Activated CD4-positive, alpha-beta T cell treated with anti-CD3 and anti-CD28 coated beads for 4 hours (primary cell): ENCODE measurements at places on chromosomes 2 and 18.
A peak's percentile ranks its signal among the peaks of the same experiment; 100 is the strongest.

DNA sequence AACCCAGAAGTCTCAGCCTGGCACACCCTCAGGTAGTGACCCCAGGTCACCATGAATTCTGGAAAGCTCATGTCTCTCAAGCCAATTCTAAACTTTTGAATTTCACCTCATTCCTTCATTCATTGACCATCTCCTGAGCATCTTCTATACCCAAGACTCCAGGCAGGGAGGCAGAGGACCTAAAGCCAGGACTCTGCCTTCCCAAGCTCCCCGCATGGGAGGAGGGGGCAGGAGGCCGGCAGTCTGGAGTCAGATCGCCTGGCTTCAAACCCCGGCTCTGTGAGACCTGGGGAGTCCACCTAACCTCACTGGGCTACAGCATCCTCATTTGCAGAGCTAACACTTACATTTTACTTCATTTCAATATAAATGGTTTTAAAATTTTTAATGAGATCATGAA lies 59.0 kb downstream of the SMAD7 start:
- no peak for DNase-seq

- no peak for DNase-seq
Observed at GRCh38 chr2:75787532-75788132, 76.9 kb upstream of the GCFC2 start.

DNA sequence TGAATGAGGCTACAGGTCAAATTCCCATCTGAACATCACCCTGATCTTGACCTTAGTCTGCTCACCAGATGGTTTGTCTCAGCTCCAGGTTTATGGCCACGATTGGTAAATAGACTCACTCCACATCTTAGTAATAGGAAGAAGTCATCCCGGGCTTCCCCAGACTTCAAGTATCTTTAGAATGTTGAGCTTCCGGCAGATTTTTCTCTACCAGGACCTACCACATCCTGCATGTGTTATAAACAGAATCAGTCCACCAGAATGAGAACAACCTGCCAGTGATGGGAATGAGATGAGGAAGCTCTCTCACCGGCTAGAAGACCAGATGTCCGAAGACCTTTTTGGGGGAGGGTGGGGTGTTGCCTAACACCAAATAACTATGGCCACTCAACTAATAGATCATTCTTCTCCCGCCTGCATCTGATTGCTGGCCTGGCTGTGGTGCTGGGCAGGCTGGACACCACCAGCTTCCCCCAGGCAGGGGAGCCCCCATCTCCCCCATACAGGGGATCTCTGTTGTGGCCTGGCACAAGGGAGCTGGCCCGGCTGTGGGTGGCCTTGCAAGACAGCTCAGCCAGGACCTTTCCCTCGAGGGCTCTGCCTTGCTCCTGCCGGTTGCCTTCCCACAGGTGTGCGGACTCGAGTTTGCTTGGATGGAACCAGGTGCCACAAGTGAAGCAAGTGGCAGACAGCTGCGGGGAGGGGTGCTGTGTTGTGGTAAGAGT lies 88.5 kb downstream of the SH3RF3 start:
- DNase-seq: no peak

DNA sequence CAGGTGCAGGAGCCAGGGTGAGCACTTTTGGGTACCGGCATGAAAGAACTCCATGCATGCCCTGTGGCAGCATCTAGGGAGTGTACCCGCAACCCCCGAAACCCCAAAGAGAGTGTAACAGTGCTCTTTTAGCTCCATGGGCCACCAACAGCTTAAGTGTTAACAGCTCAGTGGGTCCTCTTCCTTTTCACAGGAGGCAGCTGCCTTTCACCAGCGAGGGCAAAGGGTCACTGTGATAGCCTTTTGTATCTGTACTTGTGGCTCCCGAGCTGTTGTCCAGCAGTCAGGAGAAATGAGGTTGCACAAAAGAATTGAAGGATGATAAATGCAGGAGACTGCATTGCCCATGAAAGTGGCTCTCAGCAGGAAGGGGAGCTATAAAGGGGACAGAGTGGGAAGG lies 1166.3 kb upstream of the ACVR2A start:
- DNase-seq: no peak

DNA sequence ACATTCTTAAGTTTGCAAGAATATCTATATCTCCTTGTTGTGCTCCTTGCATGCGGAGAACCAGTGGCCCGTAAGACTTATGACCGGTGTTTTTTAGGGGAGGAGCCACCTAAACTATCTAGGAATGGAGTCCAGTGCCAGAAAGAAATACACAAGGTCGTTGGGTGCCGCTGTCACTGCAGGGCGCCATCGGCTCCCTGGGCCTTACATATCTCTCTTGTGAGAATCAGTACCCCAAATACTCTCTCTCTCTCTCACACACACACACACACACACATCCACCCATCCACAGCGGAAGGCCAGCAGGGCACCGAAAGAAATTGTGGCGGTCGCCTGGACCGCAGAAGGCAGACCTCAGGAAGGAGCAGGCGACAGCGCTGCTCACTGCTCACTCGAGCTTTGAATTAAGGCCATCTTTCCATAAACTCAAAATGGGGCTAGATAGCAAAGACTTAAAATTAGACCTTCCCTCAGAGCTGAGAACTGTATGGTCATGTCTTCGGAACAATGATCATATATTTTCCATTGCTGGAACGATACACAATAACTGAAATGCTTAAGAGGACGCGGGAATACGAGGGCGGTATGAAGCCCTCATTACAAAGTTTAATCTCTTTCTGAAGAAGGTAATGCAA lies 10.4 kb downstream of the NR4A2 start:
- DNase-seq: no peak

GRCh38 chr18:46397174-46397573 lies 259.8 kb downstream of the LOXHD1 start:
- DNase-seq: no peak

DNA sequence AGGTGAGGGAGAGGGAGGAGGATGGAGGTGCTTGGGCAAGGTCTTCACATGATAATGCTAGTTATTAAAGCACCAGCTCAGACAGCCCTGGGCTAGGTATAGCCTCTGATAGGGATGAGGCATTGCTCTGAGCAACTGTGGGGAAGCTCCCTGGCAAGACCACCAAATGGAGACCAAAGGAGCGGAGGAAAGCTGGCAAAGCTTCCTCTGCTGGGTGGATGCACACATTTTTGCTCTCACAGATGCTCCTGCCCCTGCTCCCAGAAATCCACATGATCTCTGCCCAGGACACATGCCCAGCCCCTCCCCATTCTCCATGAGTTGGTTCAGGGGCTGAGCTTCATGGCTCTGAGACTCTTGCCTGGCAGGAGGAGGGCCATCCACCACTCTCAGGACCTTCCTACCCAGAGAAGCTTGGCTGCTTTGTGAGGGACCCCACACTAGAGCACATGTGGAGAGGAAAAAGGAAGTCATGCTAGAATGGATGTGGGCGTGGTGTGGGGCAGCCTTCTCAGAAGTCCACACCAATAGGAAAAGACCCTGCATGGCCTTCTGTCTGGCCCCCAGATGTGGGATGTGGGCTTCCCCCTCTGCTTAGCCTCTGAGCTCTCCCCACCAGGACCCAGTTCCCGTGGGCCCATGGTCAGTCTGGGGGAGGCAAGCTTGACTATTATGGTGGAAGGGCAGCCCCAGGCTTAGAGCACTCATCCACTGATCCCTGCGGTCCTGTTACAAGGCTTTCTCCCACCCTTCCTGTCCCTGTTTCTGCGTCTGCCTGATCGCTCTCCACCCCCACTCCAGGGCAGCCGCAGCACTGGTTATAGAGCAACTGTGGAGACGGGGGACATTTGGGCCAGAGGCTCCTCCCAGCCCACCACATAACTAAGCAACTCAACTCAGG lies 10.5 kb upstream of the CYP26B1 start:
- DNase-seq: no peak

- DNase-seq: no peak
Observed at GRCh38 chr2:191497822-191498221, 180.1 kb upstream of the NABP1 start.

DNA sequence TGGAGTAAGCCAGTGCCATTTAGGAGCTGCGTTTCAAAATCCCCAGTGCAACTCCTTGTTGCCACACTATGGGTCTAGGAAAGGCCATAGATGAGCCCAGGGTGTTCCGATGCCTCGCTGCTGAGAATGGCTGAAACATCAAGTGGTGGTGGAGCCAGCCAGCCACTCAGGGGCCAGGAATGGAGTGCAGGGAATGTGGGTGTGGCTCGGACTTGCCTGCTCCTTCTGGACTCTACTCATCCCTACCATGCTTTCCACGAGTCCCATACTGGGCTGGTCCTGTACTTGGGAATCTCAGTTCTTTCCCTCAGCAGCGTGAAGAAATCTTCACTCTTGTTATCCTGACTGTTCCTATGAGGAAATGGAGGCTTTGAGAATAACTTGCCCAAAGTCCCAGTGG lies 143.5 kb downstream of the INSIG2 start:
- no peak for DNase-seq

DNA sequence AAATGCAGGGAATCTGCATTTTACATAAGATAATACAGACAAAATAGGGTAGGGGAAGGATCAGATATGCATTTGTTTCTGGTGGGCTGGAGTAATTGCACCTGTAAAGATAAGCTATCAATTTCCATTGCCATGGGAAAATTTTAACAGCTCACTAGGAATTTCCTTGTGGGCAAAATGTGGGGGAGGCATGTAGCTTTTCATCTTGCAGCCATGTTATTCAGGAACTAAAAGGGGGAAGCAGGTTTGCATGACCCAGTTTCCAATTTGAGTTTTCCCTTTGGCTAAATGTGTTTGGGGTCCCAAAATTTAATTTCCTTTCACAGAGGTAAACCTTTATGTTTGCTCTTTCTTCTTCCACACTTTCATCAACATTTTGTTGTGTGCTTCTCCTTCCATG lies 624.4 kb downstream of the NYAP2 start:
- no peak for DNase-seq

DNA sequence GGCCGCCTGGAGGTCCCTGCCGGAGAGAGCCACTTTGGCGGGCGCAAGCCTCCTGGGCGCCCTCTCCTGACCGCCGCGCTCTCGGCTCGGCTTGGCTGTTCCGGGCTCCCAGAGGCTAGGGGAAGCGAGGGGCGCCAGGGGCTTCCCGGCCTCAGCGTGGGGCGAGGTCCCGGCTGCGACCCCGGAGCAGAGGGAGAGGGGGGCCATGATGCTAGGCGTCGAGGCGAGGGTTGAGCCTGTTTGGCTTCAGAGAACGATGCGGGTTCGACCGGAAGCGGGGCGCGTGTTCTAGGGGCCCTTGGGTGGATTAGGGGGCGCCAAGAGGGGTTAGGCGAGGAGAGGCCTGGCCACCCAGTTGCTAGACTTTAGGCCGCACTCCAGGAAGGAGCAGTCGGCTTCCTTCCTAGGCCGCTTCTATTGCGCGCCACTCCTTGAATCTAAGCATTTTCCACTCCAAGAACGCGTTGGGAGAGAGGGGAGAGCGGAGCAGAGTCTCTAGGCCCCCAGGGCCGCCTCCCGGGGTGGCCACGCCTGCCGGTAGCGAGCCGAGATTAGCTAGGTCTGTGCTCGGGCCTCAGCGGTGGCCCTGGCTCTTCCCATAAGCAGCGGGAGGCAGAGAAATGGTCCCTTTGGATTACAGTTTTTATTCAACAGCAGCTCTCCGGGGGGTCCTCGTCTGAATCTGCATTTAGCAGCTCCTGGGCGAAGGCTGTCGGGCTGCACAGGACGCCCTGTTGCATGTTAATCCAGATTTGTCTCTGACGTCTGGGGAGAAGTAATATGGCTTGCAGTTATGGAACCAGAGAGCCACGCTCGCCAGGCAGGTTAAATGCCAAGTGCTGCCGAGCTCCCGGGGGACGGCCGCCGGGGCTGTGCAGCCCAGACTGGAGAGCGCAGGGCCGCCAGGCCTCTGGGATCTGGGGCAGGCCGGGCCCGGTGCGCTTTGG lies 11.3 kb downstream of the MEIS1 start:
- DNase-seq: no peak

GRCh38 chr2:59741840-59742239 lies 811.6 kb downstream of the BCL11A start:
- no peak for DNase-seq

DNA sequence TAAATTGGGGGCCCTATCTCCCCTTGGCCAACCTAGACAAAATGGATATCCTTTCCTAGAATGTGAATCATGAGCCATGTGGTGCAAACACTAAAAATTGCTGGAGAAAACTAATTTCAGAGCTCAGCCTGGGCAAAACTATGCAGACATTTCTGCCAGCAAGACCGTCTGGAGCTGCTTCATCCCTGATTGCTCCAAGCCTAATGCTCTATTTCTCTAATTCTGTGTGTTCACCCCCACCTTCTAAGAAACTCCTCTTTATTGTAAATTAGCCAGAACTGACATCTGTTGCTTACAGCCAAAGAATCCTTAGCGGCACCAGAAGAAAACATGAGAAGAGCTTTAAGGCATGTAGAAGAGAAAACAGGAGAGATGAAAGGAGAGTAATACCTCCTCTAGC lies 337.7 kb upstream of the CHAC2 start:
- no peak for DNase-seq

DNA sequence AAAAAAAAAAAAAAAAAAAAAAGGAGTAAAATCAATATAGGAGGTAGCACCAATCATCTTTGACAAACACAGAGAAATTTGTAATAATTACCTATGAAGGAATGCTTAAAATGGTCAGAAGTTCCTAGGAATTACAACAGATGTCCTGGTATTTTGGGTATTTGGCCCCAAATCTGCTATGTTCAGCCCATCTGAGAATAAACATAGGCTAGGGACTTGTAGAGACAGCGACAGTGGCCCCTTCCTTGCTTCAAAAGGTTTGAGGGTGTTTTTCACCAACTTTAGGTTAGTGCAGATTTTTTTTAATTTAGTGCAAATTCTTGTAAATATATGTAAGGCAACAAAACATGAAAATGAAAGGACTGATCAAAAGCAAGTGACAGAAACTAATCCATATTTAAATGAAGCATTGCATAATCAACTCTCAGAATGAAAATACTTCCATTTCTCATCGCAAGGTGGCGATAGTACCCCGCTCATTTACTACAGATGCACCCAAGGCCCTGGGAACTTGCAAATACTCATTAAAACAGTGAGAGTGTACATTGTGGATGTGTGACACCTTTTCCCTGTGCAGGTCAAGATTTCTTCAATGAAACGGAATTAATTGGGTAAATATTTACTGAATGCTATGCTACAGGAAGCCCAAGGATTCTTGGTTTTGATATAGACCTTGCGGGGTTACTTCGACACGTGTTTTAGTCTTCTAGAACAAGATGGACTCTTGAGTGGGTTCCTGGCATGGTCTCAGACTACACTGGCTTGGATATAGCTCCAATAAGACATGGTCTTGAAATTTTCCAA lies 44.6 kb downstream of the FAM124B start:
- peak; percentile 64 for DNase-seq

GRCh38 chr2:69717861-69718273 lies 24.1 kb upstream of the ANXA4 start:
- no peak for DNase-seq

- no peak for DNase-seq
Observed at GRCh38 chr2:25692737-25693445, 19.5 kb upstream of the DTNB start.
